ENCODE measurements at places on chromosomes 7 and 10. TPM values are rescaled to one million over a fixed set of nuclear protein-coding genes. Genes with fewer than 3 reads are reported as not detected.

FBH1 gene
- total RNA-seq = 49.0 TPM

FUOM gene
- total RNA-seq = 29.4 TPM

GRCh38 chr10:80530816-80531215 is 6.9 kb upstream of the SH2D4B start:
- H3K36me3 ChIP-seq = peaks cover 52% of the 10 kb centered on the region
- DNase-seq = no peak
- peak overlapping the region; percentile 46 for H3K27ac ChIP-seq

DNA sequence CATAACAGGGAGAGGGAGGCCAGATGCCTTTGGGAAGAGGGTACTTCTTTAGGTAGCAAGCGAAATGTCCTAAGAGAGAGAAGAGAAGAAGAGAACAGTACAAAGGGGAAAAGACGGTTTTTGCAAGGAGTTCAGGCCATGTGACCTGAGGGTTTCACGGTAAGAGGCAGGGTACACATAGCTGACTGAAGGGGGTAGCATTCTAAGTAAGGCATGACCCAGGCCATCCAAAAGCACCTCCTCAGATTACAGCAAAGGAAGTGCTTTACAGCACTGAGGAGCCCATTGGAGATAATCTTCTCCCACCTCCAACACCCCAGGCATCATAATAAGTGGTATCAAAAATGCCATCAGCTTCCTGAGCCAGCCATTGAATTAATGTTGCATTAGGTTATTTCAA is 258.2 kb upstream of the NPY start:
- H3K27me3 ChIP-seq = peaks cover 7% of the 10 kb centered on the region
- no peak overlapping the region for H3K27ac ChIP-seq
- H3K4me1 ChIP-seq = no peaks in the 10 kb centered on the region
- H3K4me3 ChIP-seq = no peak overlapping the region
- DNase-seq = no peak

DNA sequence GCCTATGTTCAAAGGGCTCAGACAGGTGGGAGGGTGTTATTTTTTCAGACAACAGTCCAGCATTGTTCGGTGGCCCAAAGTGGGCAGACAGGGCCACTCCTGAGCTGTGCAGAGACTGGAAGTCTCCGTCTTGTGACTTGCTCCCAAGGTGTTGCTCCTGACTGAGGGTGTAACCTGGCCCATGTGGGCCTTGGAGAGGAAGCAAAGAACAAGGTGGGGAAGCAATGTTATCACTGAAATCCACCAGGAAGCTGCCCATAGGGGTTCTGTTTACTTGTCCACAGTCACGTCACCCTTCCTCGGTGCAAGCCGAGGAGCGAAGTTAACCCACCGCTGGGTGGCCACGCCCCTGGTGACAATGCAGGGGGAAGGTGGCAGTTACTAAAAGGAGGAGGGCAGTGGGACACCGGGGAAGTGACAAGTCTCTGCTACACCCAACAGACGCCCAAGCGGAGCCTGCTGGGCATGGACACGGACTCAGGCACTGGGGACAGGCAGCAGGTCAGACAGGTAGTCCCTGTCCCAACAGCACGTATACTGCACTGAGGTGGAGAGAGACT is 311.6 kb upstream of the MKI67 start:
- peaks cover 18% of the 10 kb centered on the region for H3K27me3 ChIP-seq
- H3K27ac ChIP-seq = no peak overlapping the region
- no peaks in the 10 kb centered on the region for H3K36me3 ChIP-seq
- no peak overlapping the region for H3K4me3 ChIP-seq
- no peaks in the 10 kb centered on the region for H3K4me1 ChIP-seq
